DMS153 (cell line): ENCODE measurements at places on chromosomes 16 and 17.

DNA sequence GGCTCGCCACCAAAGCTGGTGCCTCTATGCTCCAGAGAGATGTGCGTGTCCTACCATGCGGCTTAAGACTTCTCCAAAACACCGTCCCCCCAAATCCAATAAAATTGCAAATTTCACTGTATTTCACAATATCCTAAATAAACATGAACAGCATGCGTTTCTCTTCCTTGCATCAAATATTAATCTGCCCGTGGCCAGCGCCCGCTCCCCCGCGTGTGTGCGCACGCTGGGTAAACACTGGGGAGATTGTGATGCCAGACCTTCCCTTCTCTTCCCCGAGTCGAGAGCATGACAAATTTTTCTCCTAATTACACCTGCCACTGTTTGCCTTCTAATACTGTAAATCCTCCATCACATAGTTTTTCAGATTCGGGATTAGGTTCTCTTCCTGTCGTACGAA is 148.1 kb downstream of the MRM1 start:
- no peak for DNase-seq

DNA sequence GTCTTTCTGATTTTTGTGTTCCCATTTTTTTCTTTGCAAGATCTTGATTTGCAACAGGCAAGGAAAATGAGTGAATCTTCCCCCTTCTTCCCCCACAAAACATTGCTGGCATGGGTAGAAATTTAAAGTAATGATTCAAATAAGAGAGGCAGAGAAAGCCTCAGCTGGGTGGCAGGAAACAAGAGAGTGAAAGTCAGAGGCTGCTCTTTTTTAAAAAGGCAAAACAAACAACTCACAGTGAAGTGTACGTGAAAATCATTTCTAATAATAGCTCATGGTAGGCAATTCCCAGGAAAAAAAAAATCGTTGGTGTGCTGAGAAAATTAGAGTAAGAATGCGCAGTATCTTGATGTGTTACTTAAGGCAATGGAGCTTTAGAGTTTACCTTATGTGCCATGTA is 229.5 kb downstream of the FTO start:
- DNase-seq = no peak

- no peak for DNase-seq
These were observed 5.4 kb upstream of the CRYBA1 start for GRCh38 chr17:29240968-29241963.

- no peak for DNase-seq
These were observed 17.2 kb downstream of the CYTH1 start for GRCh38 chr17:78764871-78765270.

GRCh38 chr16:81668243-81669097 is 110.6 kb upstream of the PLCG2 start:
- no peak for DNase-seq

DNA sequence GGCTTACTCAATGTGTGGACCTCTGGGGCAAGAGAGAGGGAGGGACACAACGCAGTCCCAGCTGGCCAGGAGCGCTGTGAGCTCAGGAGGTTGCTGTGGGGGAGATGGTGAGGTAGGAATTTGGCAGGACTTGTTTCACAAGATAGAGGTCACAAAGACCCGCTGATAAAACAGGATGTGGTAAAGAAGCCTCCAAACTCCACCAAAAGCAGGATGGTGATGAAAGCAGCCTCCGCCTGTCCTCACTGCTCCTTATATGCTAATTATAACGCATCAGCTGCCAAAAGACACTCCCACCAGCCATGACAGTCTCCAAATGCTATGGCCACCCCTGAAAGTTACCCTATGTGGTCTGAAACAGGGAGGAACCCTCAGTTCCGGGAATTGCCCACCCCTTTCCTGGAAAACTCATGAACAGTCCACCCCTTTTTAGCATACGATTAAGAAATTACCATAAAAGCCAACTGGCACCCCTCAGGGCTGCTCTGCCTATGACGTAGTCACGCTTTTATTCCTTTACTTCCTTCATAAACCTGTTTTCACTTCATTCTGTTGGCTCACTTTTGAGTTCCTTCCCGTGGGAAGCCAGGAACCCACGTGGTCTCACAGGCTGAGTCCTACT is 5.3 kb upstream of the EIF4A3 start:
- DNase-seq = no peak

GRCh38 chr16:75298267-75298666 is 46.8 kb upstream of the BCAR1 start:
- no peak for DNase-seq

DNA sequence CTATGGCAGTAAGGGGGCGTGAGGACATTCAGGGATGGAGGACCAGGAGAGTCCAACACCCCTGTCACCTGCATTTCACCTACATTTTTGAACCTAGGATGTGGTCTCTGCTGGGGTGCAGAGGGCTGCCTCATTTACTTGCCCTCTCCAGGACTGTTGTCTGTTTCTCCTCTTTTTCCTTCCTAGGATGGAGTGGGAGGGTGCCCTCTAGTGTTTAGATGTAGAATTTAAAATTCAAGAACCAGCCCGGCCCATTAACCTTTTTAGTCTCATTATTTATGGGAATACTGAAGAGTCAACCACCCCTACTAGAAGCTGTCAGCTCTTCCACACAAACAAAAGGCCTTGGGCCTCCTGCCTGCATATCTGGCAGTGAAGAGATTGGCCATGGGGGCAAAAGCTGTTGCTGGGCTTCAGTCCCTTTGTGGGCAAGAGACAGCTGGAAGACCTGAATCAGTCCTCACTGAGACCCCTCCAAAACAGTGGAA is 2.5 kb upstream of the STARD3 start:
- DNase-seq = peak; percentile 23

DNA sequence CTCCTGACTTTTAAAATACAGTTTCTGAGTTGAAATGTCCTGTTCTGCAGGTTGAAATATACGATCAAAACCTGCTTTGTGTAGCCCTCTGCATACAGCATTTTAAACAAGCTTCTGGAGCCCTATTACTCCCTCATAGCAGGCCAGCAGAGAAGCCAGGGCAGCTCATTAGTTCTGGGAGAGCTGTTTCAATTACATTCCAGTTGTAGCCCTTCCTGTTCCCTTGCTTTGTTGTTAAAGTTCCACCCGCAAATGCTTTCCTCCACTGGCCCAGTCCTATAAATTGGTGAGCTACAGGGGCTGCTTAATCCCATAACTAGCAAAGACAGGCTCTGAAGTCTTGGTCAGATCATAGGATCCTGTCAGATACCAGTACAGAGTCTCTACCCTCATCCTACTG is 162.5 kb downstream of the SLC39A11 start:
- DNase-seq = no peak

DNA sequence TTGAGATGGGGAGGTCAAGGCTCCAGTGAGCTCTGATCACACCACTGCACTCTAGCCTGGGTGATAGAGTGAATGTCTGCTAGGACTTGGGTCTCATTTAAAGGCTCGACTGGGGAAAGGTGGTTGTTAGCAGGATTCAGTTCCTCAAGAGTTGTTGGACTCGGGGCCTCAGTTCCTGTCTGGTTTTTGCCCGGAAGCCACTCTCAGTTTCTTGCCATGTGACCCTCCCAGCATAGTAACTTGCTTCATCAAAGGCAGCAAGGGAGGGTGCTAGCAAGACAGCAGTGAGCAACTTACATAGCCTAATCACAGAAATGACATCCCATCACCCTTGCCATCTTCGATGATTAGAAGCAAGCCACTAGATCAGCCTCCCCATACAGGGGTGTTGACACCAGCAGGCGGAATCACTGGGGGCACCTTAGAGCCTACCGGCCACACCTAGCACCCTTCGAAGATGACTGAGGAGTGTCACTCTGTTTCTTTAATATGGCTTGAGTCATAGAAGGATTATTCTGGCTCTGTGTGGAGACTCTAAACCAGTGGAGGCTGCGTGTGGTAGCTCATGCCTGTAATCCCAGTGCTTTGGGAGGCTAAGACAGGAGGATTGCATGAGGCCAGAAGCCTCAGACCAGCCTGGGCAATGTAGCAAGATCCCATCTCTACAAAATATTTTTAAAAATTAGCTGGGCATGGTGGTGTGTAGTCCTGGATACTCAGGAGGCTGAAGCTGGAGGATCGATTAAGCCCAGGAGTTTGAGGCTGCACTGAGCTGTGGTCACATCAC is 13.2 kb upstream of the SCNN1B start:
- DNase-seq = no peak

DNA sequence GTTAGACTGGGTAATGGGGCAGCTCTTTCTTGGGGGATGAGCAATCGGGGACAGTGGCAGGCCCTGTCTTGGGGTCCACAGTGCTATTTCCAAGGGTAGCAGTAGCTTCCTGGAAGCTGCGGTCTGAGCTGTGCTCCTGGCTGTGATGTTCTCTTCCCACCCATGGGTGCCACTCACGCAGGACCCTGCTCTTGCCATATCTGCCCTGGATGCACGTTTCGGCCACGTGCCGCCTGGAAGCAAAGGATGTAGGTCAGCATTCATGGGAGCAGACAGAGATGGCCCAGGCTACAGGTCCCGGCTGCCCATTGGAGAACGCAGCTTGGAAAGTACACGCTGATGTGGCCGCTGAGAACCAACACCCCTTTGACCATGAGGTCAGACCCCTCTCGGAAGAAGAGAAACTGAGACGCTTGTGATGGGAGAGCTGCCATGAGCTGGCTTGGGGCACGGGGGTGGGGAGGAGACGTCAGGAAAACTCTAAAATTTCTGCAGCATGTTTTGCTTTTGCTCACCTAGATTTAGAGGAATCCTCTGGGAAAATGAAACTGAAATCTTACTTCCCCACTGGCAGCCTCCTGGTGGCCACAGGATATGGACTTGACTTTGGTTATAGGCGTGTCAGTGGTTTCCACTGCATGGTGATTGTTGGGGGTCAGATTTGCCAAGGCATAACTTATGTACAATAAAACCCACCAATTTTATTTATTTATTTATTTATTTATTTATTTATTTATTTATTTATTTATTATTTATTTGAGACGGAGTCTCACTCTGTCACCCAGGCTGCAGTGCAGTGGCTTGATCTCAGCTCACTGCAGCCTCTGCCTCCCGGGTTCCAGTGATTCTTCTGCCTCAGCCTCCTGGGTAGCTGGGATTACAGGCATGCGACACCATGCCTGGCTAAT is 36.2 kb upstream of the IRF8 start:
- no peak for DNase-seq

- peak; percentile 87 for DNase-seq
These were observed 14.4 kb upstream of the MEAK7 start for GRCh38 chr16:84518804-84519341.

GRCh38 chr17:52744179-52744578 is 585.7 kb upstream of the CA10 start:
- DNase-seq = no peak

GRCh38 chr17:76726776-76727718 is at the start of gene METTL23:
Gene METTL23, plus strand, starts transcription at chr17:76726839. Its CDS starts 2,872 bp downstream, at chr17:76729711.
- no peak for DNase-seq

GRCh38 chr17:63039899-63040602 is 74.0 kb downstream of the TANC2 start:
- peak; percentile 21 for DNase-seq

DNA sequence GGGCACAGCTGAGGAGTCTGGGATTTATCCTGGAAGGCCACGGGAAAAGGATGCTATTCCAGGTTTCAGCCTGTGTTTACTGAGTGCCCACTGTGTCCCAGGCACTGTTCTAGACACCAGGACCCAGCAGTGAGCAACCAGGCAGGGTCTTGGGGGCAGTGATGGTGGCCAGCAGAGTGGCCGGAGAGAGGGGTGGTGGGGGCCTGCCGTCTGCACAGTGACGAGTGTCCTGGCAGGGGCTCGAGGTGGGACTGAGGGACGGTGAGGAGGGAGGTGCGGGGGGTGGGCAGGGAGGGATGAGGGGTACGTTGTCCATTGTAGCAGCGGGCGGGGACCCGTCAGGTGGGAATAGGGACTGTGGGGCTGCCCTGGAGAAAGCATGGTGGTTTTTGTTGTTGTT is 66.3 kb upstream of the CIBAR2 start:
- DNase-seq = no peak

GRCh38 chr16:56192635-56192945 is 1.3 kb downstream of the GNAO1 start:
- no peak for DNase-seq

DNA sequence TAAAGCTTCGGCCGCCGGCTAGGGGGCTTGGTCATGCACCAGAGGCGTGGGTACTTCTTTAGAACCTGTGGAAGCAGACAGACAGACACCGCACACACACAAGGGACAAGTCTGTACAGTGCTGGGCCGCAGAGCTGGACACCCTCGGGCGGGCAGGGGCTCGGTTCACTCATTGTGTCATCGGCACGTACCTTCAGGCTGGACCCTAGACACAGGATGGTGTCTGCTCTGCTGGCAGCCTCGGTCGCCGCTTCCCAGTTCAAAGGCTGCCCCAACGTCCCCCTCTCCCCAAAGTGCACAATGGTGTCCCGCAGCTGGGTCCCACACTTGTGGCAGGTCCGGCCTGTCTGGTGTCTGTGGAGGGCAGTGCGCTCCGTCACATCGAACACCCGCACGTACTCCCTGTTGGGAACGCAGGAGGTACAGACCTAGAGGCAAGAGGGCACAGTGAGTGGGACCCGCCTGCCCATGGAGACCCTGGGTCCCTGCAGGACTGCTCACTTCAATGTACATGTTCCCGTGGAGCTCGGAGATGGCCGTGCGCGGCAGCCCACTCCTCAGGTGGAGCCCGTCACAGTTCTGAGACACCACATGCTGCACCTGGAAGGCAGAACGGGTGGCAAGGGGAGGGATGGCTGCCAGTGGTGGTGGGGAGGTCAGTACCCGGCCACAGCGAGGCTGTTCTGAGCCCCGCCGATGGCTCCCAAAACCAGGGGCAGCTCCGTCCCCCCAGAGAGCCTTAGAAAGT is 3.1 kb upstream of the PCYT2 start:
- DNase-seq = no peak

DNA sequence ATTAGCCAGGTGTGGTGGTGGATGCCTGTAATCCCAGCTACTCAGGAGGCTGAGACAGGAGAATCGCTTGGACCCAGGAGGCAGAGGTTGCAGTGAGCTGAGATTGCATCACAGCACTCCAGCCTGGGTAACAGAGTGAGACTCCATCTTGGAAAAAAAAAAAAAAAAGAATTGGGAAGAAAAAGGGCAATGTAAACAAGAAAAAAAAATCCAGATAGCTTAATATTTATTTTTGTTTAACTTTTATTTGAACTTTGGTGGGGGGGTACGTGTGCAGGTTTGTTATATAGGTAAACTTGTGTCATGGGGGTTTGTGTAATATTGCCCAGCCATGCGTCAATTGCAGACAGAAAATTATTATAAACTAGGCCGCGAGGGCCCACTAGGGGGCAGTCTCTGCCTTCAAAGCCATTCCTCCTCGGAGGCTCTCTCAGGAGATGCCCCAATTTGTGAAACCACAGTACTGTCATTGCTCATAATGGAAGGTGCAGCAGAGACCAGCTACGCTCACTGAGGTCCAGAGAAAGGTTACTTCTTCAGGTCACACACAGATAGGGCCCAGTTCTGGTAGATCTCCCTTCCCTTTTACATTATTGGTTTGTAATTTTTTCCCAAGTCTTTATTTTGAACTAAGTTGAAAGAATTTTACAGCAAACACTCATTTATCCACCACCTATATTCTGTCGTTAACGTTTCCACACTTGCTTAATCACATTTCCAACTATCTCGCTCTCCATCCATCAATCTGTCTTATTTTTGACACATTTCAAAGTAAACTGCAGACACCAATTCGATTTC is 206.2 kb downstream of the PRKCB start:
- DNase-seq = peak; percentile 55

DNA sequence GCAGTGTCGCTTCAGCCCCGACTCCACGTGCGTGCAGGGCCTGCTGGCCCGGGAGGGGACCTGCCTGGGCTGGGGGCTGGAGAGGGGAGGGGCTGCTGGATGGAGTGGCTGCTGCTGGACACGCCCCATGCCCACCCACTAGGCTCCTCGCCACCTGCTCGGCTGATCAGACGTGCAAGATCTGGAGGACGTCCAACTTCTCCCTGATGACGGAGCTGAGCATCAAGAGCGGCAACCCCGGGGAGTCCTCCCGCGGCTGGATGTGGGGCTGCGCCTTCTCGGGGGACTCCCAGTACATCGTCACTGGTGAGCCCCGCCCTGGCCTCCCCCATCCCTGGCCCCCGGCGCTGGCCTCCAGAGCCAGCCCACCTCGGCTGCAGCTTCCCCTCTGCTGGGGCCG is 2.4 kb downstream of the BRICD5 start:
- no peak for DNase-seq
